Hematopoietic multipotent progenitor cell treated with erythropoietin and hydrocortisone succinate and interleukin-3 and kit ligand, for 6 days (in vitro differentiated cells): ENCODE measurements at places on chromosomes 13 and 19.

- DNase-seq, result no peak
These were observed 12.0 kb downstream of the TMTC4 start for GRCh38 chr13:100662468-100663211.

GRCh38 chr19:3012621-3013262 is 16.3 kb downstream of the TLE2 start:
- no peak for DNase-seq

DNA sequence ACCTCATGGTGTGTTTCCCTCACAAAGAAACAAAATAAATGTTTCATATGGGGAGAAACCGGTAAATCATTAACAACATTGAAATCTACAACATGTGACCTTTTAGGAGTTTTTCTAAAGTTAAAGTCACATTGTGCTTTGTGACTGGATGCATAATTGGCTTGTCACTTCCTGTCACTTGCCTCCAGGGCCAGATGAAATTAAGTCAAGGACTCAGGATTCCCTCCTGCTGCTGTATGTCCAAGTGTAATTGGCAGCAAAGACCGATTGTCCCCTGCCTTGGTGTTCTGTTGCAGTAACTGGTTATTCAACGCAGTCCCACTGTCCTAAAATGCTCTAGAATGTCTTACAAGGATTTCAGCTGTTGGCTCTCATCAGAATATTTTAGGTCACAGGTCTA is 448.2 kb downstream of the LIG4 start:
- no peak for DNase-seq

- DNase-seq, result no peak
These were observed 131.0 kb downstream of the DLEU7 start for GRCh38 chr13:50712456-50712855.

DNA sequence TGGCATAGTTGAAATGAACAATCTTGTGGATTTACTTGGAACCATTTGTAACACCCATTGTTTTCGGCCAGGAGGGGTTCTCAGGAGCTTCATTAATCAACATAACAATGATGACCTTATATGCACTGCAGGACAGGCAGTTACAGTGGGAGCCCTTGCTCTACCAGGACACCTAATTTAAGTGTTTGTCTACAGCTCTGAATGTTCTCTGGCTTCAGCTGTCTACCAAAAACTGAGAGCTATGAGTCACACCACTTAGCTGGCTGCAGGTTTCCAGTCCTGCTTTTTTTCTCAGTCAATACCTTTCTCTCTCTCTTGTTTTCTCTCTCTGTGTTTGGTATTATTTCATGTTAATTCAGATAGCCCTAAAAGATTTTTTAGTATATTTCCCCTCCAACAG is 105.4 kb upstream of the MBNL2 start:
- DNase-seq, result no peak
